ENCODE measurements at places on chromosomes 16 and 17.
A peak's percentile ranks its signal among the peaks of the same experiment; 100 is the strongest.

DNA sequence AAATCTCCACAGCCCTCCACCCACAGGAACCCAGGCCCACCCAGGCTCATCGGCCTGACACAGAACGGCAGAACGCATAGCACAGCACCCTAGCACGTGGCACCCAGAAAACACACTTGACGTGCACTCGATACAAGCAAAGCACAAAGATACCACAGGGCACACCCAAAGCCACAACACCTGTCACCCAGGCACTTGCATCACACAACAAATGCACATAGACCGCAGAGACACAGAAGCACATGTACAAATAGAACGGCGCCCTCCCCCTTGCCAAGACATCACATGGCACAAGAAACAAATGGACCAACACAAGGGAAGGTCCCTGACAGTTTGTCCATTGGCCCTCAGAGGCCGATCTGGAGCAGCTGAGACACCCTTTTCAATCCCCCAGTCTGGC is 147.7 kb upstream of the WSCD1 start:
- DNase-seq, result no peak

- DNase-seq, result no peak
These were observed 953 bp upstream of the HSD3B7 start for GRCh38 chr16:30983898-30984610.

GRCh38 chr17:59513934-59514841 is 51.2 kb upstream of the DHX40 start:
- peak; percentile 74 for DNase-seq

DNA sequence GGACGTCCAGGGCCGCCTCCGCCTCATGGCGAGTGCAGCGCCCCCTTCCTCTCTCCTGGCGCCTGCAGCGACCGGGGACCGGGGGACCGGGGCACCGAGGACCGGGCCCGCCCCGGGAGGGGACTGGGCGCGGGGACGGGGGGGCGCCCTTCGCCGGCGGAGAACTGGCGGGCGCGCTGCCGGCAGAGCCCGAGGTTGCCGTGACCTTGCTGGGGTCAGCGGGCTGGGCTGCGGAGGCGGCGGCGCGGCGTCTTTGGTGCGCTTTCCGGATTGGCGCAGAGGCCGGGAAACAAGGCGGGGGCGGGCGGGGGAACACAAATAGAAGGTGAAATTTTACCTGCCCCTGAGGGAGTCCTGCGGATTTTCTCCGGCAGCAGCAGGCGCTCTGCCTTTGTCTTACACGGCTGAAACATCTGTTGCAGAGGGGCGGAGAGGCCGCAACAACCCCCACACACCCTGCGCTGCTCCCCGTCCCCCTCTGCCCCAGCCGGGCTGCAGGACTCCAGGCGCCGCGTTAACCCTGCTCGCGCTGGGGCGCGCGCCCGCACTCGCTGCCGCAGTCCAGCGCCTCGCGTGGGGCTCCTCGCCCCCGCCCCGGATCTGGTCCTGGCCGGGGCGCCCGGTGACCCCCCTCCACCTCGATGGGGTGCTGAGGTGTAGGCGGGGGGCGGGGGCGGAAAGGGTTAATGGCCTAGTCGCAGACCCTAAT is 53.5 kb downstream of the SREBF1 start:
- DNase-seq, result peak; percentile 32

DNA sequence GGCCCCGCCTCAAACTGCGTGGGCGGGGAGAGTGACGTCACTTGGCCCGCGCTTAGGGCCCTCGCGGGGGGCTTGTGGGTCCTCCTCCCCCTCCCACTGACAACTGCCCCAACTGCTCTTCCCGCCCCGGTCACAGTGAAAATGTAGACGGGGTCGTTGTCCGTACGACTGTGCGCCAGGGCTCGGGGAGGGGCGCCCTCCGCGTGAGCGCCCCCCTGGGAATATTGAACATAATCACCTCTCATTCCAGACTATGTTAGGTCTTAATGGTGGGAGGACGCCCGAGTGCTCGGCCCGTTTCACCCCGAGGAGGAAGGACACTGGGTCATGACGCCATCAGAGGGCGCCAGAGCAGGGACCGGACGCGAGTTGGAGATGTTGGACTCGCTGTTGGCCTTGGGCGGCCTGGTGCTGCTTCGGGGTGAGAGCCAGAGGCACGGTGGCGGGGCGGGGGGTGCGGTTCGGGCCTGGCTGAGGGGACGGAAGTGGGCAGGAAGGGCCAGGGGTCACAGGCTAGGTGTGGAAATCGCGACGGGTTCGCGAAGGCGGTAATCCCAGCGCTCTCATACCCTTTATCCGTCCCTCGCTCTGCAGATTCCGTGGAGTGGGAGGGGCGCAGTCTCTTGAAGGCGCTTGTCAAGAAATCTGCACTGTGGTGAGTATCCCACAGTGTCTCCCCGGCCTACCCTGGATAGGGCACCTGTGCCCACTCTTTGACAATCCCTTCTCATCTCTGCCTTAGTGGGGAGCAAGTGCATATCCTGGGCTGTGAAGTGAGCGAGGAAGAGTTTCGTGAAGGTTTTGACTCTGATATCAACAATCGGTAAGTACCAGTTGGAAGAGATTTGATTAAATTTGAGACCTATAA is at the start of gene ELP5:
TSS of gene ELP5 (plus strand) at position 40 of the 868 bp plus-strand sequence. CDS start at position 376, 336 bp downstream.
- DNase-seq, result peak; percentile 99

GRCh38 chr17:39235555-39236449 is 10.1 kb upstream of the STAC2 start:
- peak; percentile 53 for DNase-seq

- DNase-seq, result no peak
These were observed 3.6 kb downstream of the ADCY7 start for GRCh38 chr16:50269769-50270509.

GRCh38 chr17:79883202-79883601 is 44.0 kb upstream of the CBX4 start:
- DNase-seq, result no peak

- no peak for DNase-seq
These were observed 39.1 kb upstream of the ADGRG1 start for GRCh38 chr16:57589374-57589773.

DNA sequence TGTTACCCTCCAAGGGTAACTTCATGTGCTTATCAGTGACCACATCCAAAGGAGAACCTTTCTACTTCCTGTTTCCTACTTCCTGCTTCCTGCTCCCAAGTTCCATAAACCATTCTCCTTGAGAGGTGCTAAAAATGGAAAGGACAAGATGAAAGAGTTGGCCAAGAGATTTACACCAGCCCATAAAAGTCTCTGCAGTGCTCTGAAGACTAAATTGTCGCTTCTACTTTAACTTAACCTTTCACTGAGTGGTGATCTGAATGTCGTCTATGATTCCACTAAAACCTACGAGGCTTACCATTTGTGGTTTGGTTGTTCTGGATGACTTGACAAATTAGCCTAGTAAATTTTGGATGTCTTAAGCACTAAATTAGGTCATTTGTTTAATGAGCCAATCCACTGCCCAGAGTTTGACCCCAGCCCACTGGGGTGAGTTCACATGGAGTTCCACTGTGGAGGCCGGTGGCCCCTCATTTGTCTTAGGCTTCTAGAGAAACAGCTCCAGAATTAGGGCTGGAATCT is 333.1 kb downstream of the FOXL1 start:
- no peak for DNase-seq

GRCh38 chr17:33266611-33267010 is 26.5 kb downstream of the ASIC2 start:
- no peak for DNase-seq

GRCh38 chr16:68749432-68749831 is 12.3 kb downstream of the CDH1 start:
- no peak for DNase-seq

- no peak for DNase-seq
These were observed 578 bp downstream of the PGAP6 start for GRCh38 chr16:381012-381788.

DNA sequence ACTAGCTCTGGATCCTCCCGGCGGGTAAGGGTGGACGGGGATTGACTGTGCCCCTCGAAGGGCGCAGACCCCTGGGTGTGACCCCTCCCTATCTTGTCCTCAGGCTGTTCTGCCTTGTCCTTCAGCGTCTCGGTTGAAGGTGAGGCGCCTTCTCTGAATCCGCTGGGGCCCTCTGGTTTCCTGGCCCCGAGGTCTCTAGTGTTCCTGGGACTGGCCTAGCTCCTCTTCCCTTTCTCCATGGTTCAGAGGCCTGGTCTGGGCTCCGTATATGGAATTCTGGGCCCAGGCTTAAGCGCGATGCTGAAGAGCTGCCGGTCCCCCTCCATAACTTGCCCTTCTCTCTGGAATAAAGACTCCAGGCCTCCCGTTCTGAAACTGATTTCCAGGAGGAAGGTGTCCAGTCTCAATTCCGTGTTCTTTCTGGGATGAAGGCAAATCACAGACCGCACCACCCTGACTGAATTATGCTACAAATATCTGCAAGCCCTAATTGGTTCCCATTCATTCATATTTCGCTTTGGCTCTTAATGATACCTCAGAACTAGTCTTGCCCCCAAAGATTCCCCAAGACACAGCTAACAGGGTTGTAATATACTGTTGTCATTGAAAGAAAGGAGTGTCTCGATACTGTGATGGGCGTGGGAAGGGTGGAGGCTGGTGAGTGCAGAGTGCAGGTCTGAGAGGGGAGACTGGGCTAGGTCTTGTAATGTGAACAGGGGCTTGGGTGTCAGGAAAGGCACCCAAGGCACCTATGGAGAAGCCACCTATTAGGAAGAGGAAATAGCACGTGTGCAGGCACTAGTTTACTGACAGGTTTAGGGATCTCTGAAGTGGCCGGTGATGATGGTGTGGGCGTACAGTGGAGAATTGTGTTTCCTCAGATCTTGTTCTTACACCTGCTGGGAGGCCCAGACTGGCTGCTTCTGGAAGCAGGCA is 851 bp downstream of the EDC4 start:
- peak; percentile 34 for DNase-seq

DNA sequence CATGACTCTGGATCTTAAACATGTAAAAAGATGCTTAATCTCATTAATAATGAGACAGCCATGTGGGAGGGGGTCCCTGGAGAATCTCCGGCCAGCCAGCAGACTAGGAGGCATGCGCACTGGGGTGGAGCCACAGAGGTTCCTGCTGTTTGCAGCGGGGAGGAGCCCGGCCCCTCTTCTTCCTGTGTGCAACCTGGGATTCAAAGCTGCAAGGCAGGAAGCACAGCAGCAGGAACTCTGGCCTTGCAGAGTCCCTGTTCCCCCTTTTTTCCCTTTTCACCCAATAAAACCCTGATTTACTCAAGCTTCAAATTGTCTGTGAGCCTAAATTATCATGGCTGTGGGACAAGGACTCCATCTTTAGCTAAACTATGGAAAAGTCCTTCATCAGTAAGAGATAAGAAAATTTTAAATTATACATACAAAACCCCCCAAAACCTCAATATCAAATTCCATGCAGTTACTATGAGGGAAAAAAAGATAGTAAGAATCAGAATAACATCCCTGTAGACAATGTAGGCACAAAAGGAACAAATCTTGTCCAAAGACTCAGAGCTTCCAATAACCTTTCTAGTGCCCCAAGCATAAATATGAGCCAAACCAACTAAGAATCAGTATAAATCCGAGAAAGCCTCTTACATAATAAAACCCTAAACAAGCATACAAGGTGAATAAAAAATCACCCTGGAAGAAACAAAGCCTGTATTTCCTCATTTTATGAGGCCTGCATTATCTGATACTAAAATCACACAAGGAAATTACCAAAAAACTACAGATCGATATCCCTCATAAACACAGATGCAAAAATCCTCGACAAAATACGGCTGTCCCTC is 12.1 kb downstream of the CFDP1 start:
- DNase-seq, result no peak

- no peak for DNase-seq
These were observed 221.0 kb downstream of the CPPED1 start for GRCh38 chr16:12582696-12583095.

- no peak for DNase-seq
These were observed 302.9 kb downstream of the CPPED1 start for GRCh38 chr16:12500771-12501170.

DNA sequence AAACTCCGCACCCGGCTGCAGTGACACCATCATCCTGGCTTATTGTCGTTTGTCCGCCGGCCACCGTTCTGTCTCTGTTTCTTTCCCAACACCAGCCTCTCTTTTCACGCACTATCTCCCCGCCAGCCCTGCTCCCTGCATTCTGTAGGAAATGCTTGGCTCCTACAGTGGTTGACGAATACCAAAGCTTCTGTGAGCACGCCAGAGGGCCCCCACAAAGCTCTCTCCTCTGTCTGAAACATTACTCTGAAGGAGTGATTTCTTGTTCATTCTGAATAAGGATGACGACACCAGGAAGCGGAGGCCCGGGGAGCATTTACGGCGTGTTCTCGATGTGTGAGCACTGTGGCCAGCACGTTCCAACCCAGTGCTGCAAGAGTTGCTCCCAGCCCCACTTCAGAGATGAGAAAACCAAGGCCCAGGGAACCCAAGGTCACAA is 58.8 kb downstream of the ADCY9 start:
- no peak for DNase-seq

GRCh38 chr16:80723091-80723490 is 81.3 kb downstream of the CDYL2 start:
- DNase-seq, result no peak

DNA sequence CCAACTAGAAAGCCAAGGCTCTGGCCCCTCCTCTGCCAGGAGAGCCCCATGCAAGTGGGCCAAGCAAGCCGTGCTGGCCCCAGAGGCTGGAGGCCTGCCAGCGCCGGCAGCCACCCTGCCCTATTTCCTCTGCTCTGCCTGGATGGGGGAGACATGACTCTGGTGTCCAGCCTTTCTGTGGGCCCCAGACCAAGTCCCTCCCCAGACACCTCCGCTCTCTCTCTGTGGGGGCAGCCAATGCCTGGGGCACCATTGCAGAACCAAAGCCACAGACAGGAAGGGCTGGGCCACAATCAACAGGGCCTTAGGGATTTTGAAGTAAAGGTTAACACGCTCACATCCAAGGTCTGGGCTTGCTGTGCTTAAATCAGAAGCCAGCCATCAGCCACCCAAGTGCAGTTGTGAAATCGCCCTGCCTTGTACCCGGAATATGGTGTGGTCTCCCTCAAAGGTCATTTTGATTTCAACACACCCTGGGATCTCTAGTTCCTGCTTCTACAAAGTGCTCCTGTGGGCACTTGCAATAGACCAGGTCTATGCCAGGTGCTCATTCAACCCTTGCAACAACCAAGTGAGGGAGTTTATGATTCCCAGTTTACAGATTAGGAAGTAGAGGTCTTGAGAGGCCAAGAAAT is 63.5 kb upstream of the TEX2 start:
- DNase-seq, result peak; percentile 77

GRCh38 chr16:53600126-53600525 is 97.1 kb upstream of the AKTIP start:
- DNase-seq, result no peak

- no peak for DNase-seq
These were observed 30.0 kb downstream of the CRAMP1 start for GRCh38 chr16:1642148-1642547.

DNA sequence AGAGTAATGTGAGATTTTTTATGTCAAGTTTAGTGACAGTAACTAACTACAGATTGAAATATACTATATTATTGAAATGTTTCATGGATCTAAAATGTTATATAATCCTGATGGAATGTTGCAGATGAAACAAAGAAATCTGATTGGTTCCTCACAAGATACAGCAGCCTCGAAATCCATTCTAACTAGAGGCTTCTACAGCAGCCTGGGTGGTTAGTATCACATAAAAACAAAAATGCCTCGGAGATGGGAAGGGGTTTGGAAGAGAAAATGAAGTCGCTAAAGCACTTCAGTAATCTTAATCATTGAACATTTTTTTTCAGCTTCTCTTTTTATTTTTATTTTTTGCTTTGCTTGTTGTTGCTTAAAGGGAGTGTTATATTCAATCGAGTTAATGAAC is 75.2 kb downstream of the TANC2 start:
- DNase-seq, result no peak

GRCh38 chr16:2205104-2205966 is at the start of gene MLST8:
MLST8 (plus strand) TSS chr16:2205454; CDS start chr16:2206086, 632 bp downstream.
- peak; percentile 87 for DNase-seq

Data from endothelial cell of umbilical vein (primary cell).